ENCODE measurements at places on chromosomes 16 and 17. TPM values are rescaled to one million over a fixed set of nuclear protein-coding genes. Genes with fewer than 3 reads are reported as not detected.

Gene EPX
- not detected for total RNA-seq

Gene KCNJ18
- total RNA-seq, result 0.12 TPM

Gene ST6GALNAC2
- 6.4 TPM for total RNA-seq

Gene RRAD
- 1.2 TPM for total RNA-seq

Gene CSH1
- total RNA-seq, result not detected

Gene C16orf74
- 71.0 TPM for total RNA-seq

Gene CDC42EP4
- total RNA-seq, result 109 TPM

Gene SLC5A11
- 0.51 TPM for total RNA-seq

Gene ALOX12
- not detected for total RNA-seq

Gene SLC9A5
- 1.1 TPM for total RNA-seq

Gene CTRB2
- not detected for total RNA-seq

Gene CCDC200
- total RNA-seq, result not detected

Gene CHST6
- total RNA-seq, result 0.91 TPM

Gene ZDHHC1
- 4.8 TPM for total RNA-seq

Gene YBX2
- total RNA-seq, result 1.1 TPM

Gene PGS1
- total RNA-seq, result 47.0 TPM

Gene CDRT15L2
- total RNA-seq, result not detected

Gene HCRT
- total RNA-seq, result not detected

Gene PLXDC1
- total RNA-seq, result not detected

Gene CIITA
- not detected for total RNA-seq

Gene FHOD1
- 45.5 TPM for total RNA-seq

Gene METRN
- 320 TPM for total RNA-seq

Gene NECAB2
- total RNA-seq, result 2.0 TPM

Gene SLC38A8
- total RNA-seq, result not detected

Measured in PC-3 (cell line).